Right atrium auricular region (tissue), 2 donors: ENCODE measurements at places on chromosomes 3 and 15. TPM values are rescaled to one million over a fixed set of nuclear protein-coding genes. Genes with fewer than 3 reads are reported as not detected.

The FANCD2OS gene
- total RNA-seq = not detected

The FSD2 gene
- 9.0 TPM for total RNA-seq

The PRR20G gene
- total RNA-seq = not detected

The GPR15 gene
- not detected for total RNA-seq
